ENCODE measurements at places on chromosomes 16 and 17. TPM values are rescaled to one million over a fixed set of nuclear protein-coding genes. Genes with fewer than 3 reads are reported as not detected.
A peak's percentile ranks its signal among the peaks of the same experiment; 100 is the strongest.

- no peak for DNase-seq
Measured at GRCh38 chr17:55693254-55694216, 29.1 kb downstream of the TMEM100 start.

SDR42E1 gene
- total RNA-seq, result 0.07 TPM

DNA sequence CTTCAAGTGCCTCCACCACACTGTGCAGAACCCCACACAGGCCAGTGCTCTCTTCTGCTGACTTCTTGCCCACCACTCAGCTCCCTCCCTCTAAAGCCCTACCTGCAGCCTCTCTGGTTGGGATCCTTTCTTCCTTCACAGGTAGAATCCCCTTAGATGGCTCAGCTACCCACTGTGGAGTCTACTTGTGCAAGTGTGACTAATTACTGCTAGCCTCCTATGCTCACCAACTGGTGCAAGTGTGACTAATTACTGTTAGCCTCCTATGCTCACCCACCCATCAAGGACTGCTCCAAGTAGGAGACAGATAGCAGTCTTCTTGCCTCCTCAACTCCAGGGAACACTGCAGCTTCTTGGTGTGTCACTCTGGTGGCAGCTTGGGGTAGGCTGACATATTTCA is 43.6 kb downstream of the TEX14 start:
- no peak for DNase-seq

CDT1 gene
- 145 TPM for total RNA-seq

DNA sequence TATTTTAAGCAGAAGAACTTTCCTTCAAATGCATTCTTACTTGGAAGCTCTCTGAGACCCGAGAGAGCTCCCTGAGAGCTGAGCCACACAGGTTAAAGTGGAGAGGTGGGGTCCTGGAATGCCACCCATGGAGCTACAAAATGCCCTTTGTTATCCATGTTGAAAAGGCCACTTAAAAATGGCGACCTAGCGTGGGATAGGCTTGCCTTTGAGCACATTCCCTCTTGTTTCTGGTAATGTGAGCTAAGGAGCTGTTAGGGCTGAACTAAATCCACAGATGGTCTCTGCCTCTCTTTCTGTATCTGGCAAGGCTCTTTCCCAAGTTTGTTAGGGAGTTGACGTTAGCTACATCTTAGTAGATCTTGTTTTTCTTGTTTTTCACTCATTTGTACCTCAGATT is 171.6 kb downstream of the SNX29 start:
- DNase-seq, result no peak

DNA sequence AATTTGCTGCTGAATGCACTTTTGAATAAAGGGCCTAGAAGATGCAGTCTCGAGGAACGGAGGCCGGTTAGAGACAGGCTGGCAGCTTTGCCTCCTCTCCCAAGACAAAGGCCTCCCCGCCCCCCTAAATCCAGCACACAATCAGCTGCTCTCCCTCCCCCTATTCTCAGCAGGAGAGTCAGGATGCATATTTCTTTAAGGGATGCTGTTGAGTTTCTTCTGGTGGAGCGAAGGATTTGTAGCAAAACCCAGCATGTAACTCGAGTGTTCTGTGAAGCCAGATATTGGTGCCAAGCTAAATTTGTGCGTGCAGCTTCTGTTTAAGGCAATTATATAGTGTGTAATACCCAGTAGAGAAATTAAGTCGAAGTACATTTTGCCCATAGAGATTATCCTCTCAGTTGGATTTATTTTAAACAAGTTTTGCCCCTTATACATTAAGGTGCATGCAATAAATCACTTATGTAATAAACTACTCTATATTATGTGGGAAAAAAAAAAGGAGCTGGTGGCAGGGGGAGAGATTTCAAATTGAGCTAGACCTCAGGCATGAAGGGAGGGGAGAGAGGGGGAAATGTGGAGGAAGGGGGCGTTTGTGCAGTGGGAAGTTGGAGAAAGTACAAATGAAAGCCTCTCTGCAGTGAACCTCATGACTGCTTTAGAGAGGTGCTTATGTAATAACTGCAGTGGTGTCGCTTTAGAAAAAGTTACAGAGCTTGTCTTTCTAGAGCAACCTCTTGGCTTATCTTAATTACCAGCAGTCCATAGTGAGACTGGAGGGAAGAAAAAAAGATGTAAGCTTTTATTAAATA is 599.2 kb downstream of the MAF start:
- no peak for DNase-seq

USP7 gene
- 171 TPM for total RNA-seq

- no peak for DNase-seq
Measured at GRCh38 chr17:2064980-2065785, 10.3 kb downstream of the HIC1 start.

GRCh38 chr17:74389937-74390679 is 22.8 kb downstream of the GPR142 start:
- DNase-seq, result no peak

CCL1 gene
- not detected for total RNA-seq

TEDC2 gene
- total RNA-seq, result 32.3 TPM

DNA sequence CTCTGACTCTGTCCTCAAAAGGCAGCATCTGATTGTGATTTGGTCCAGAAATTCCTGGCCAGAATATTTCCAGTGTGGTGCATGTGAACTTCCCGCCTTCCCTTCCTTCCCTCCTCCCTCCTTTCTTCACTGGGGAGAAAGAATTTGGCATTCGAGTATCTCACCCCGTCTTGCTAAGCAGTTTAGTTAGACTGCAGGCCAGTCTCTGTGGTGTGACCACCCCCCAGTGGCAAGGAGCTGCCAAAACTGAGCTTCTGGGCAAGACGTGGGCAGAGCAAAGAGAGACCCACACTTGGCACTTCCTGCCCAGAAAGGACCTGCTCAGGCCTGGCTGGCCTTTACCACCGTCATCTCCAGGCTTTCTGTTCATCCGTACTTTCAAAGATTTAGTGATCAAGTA is 36.4 kb downstream of the SNX20 start:
- peak; percentile 28 for DNase-seq

RSAD1 gene
- total RNA-seq, result 24.4 TPM

- DNase-seq, result no peak
Measured at GRCh38 chr17:2952174-2952845, 111.1 kb downstream of the OR1D5 start.

DNA sequence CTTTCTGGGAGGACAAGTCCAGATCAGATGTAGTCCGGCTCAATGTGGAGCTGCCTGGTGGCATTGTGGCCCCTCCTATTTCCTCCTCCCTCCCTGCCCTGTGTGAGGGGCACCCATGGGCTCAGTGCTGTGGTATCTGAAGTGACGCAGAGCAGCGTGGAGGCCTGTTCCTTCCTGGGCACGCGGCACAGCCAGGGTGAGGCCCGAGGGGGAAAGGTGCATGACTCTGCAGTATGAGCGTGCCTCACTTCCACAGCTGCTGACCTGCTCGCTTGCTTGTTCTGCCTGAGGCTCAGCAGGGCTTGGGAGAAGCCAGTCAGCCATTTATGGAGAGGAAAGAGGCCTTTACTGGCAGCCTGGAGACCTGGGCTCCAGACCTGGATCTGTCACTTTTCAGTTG is 11.7 kb downstream of the TMEM238L start:
- no peak for DNase-seq

ARL5C gene
- not detected for total RNA-seq

DNA sequence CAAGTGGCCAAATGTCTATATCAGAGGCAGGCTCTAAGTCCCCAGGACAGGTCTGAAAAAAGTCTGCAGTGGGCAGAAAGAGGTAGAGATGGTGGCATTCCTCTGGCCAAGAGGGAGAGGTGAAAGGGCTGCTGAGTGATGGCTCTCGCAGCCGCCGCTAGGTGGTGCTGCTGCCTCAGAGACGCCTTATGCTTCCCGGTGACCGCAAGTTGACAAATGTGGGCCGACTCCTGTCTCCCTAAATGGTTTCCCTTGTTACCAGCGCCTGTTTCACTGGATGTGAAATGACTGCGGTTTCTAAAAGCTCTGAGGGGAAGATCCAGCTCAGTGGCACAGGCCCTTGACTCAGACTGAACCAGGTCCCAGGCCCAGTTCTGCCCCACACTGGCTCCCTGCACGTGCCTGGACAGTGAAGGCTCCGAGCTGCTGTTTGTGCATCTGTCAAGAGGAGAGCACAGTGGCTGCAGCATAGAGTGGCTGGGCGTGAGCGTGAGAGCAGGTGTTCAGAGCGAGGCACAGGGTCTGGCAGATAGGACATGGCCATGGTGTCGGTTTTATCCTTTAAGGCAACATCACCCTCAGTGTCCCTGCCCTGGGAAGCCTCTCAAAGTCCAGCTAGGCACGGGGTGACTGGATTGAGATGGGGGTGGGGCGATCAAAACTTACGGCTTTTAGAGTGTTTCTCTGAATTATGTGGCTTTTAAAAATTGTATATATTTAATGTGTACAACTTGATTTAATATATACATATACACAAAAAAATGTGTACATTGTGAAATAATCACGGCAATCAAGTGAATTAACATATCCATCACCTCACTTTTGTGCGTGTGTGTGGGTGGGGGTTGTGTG is 19.9 kb downstream of the CLEC16A start:
- DNase-seq, result peak; percentile 88

- DNase-seq, result no peak
Measured at GRCh38 chr16:81401035-81401950, 43.3 kb upstream of the CMIP start.

KDM6B gene
- 34.9 TPM for total RNA-seq

METTL9 gene
- 117 TPM for total RNA-seq

DNA sequence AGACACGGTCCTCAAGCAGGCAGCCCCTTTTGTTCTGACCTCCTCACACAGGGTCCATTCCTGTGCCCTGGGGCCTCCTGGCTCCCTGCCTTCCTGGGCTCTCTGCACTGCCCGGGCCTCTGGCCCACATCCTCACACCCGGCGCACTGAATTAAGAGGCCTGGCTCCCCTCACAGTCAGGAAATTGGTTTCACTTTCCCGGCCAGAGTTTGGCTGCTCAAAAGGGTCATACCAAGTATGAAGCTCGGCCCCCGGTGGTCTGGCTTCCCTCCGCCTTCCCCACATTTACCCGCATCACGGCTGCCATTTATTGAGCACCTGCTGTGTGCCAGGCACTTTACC is 220.0 kb downstream of the NTN1 start:
- no peak for DNase-seq

TK1 gene
- 234 TPM for total RNA-seq

GRCh38 chr17:8046929-8047768 is 8.3 kb downstream of the ALOX15B start:
- no peak for DNase-seq

PPY gene
- not detected for total RNA-seq

- DNase-seq, result no peak
Measured at GRCh38 chr17:61247439-61247838, 152.2 kb upstream of the TBX2 start.

DNA sequence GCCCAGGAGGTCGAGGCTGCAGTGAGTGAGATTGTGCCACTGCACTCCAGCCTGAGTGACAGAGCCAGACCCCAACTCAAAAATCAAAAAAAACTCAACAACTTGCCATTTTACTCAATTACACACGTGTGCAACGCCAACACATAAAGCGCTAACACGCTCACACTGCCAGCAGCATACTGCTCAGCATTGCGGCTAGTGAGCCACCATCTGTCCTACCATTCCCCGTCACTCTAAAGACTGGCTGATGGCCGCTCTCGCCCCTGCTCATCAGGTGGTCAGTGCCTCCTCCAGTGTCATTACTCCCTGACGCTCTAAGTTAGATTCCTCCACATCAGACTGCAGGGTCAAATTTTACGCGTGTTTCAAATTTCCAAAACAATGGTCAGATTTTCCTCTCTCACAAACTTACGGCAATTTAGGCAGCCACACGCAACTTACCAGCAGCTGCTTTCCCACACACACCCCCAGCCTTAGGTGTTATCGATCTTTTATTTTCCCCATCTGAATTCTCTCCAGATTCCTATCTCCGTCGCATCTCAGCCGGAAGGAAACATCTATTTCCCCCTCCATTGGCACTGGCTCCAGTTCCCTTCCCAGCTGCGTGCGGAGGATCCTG is 240.8 kb downstream of the C16orf95 start:
- no peak for DNase-seq

GRCh38 chr17:9519583-9520272 is 55.9 kb downstream of the STX8 start:
- DNase-seq, result no peak

GRCh38 chr16:16828913-16829398 is 450.0 kb downstream of the NPIPA7 start:
- DNase-seq, result no peak

- DNase-seq, result no peak
Measured at GRCh38 chr17:26765860-26766709, 527.8 kb upstream of the WSB1 start.

GRCh38 chr17:62805234-62805633 is 2.9 kb downstream of the MARCHF10 start:
- no peak for DNase-seq

DNA sequence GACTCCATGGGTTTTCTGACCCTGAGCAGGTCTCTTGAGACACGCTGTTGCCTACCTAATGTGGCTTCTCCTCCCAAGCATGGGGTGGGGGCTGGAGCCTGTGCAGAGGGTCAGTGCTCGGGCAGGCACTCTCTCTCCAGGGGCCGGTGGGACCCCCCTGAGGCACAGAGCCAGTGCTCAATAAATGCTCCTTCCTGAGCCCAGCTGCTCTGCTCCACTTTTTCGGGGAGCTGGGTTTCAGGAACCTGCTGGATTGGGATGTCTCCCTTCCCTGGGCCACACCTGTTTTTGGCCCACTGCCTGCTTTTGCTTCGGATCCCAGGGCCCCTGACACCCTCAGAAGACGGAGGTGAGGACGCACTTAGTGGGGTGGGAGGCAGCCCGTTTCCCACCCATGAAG is 1.3 kb upstream of the TRIM65 start:
- DNase-seq, result no peak

- no peak for DNase-seq
Measured at GRCh38 chr17:2042933-2043332, 1.1 kb downstream of the OVCA2 start.

Measured in activated naive CD4-positive, alpha-beta T cell treated with anti-CD3 and anti-CD28 coated beads, Interleukin-2, amount 50 U/mL, for 72 hours (primary cell).